ENCODE measurements at places on chromosomes 2 and 18. TPM values are rescaled to one million over a fixed set of nuclear protein-coding genes. Genes with fewer than 3 reads are reported as not detected.

- DNase-seq = no peak
Observed at GRCh38 chr2:238425979-238426567, 654 bp upstream of the ASB1 start.

DNA sequence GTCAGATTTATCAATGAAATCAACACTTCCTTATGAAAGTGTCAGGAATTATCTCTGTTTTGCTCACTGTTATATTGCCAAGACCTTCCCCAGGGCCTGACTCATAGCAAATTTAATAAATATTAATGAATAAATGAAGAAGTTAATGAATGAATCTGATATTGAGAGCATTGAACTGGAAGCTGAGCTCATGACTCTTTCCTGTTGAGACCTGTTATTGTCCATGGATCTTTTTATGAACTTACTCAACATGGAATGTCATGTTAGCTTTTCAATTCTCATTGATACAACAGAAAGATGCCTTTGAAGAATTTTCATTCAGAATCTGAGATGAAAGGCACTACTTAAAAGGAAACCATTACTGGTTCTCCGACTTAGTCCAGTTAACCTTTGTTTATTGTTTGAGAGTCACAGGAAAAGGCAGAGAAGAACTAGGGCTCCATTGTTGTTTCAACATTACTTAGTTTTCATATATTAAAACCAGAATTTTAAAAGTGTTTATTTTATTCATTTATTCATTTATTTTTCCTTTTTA lies 90.4 kb upstream of the UNC80 start:
- no peak for DNase-seq

- no peak for DNase-seq
Observed at GRCh38 chr2:225763711-225764110, 364.2 kb downstream of the NYAP2 start.

The TTC39C gene
- 12.9 TPM for total RNA-seq

The RNASEH1 gene
- 48.3 TPM for total RNA-seq

The BBS5 gene
- 9.0 TPM for total RNA-seq

All from MCF 10A (cell line).